ENCODE measurements at places on chromosomes 16 and 17.
A peak's percentile ranks its signal among the peaks of the same experiment; 100 is the strongest.

- no peak for DNase-seq
Measured at GRCh38 chr17:50638966-50639713, 4.5 kb downstream of the ABCC3 start.

DNA sequence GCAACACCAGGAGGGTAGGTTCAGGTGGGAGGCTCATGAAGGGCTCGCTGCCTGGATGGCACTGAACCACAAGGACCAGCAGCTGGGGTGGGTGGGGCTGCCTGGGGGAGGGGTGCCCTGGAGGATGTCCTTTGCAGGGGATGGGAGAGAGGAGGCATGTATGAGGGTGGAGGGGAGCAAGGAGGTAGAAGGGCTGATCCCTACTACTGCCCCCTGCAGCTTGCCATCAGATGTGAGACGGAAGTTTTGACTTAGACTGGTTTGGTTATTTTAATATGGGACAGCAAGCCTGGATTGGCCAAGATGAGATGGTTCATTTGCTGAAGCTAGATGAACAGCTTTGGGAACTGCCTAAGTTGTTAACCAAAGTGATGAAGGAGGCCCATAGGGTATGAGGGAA, 115.9 kb downstream of the SEC14L1 start:
- no peak for DNase-seq

DNA sequence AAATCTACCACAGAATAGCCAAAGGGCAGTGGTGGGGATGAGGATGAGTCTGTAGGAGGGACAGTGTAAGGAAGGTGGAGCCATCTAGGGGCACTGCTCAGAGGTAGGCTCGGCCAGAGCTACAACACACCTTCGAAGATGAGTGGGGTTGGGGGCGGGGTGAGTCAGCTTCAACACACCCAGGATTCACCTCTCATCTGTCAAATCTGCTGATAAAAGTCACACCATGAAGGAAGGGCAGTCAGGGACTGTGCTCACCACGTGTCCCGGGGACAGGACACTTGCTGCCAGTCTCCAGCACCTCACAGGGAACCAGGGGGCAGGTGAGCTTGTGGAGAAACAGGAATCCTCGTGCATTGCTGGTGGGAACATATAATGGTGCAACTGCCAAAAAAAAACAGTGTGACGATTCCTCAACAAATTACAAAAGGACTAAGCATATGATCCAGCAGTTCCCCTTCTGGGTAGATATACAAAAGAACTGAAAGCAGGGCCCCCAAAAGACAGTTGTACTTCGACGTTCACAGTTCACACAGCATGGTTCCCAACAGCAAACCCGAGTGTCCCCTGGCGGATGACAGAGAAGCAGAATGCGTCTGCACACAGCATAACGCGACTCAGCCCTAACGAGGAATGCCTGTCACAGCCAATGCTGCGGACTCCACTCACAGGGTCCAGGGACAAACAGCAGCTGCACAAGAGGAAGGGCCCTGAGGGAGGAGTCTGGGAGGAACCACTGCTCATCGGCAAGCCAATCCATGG, 133.1 kb downstream of the ANKRD11 start:
- DNase-seq = no peak

- DNase-seq = no peak
Measured at GRCh38 chr17:76871668-76872067, 3.5 kb downstream of the MGAT5B start.

- peak; percentile 66 for DNase-seq
Measured at GRCh38 chr16:381789-382717, at the start of gene PGAP6. TSS of gene PGAP6 (minus strand) at chr16:381978. CDS start at chr16:381821, 157 bp downstream.

DNA sequence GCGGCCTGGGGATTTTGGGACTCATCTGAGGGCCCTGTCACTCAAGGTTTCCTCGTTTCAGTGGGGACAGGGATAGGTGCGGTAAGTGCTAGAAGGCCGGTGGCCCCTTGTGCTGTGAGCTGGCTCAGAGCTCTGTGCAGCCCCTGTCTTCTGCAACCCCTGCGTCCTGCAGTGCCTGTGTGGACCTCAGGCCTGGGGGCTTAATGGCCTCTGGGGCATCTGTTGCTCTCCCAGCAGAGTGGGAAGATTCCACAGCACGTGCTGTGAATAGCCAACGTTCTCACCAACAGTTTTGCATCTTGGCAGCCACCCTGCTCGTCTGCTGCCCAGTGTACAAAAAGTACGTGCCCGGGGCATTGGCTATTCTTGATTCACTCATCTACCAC, 4.9 kb downstream of the FOXC2 start:
- no peak for DNase-seq

DNA sequence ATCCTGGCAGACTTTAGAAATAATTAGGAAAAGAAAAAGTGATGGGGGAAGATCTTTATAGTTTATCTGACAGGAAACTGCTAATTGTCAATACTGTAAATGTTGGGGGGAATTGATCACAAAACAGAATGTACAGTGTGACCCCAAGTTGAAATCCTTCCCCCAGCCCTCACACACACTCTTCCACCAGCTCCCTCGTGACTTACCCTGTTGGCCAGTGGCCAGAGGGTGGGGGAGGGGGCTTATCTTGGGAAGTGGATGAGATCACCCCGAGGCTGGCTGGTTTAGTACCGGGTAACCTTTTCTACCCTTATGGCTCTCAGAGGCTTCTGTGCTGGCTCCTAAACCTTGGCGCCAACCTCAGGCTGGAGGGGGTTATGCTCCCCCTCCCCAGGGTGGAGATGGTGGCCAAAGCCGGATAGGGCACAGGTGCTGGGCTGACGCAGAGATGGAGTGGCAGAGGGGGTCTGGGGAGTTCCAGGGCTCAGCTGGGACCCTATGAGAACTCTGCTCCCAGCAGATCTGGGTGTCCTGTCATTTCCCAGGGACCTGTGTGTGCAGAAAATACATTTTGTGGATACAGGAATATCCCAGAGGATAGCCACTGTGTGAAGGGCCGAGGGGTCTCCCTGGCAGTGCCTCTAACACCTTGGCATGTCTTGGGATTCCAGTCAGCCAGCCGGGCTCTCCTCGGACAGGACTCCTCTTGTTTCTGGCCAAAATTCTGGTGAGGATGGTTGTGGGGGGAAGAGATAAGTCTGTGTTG, 18.6 kb downstream of the CDH16 start:
- no peak for DNase-seq

DNA sequence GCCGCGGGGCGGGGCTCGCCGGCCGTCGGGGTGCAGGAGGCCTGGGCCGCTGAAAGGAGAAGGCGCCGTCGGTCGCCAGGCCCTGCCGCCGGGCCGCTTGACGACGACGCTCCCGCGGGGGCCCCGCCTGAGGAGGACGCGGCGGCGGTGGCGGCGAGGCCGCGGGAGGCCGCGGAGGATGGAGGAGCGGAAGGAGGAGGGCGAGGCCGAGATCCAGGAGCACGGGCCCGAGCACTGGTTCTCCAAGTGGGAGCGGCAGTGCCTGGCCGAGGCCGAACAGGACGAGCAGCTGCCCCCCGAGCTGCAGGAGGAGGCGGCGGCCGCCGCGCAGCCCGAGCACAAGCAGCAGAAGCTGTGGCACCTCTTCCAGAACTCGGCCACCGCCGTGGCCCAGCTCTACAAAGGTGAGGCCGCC, 430 bp downstream of the HAPSTR1 start:
- no peak for DNase-seq

- DNase-seq = no peak
Measured at GRCh38 chr17:1273492-1274244, 3.4 kb downstream of the BHLHA9 start.
